Cortex of kidney (tissue), 1 donor: ENCODE measurements at places on chromosomes 7 and 10.

DNA sequence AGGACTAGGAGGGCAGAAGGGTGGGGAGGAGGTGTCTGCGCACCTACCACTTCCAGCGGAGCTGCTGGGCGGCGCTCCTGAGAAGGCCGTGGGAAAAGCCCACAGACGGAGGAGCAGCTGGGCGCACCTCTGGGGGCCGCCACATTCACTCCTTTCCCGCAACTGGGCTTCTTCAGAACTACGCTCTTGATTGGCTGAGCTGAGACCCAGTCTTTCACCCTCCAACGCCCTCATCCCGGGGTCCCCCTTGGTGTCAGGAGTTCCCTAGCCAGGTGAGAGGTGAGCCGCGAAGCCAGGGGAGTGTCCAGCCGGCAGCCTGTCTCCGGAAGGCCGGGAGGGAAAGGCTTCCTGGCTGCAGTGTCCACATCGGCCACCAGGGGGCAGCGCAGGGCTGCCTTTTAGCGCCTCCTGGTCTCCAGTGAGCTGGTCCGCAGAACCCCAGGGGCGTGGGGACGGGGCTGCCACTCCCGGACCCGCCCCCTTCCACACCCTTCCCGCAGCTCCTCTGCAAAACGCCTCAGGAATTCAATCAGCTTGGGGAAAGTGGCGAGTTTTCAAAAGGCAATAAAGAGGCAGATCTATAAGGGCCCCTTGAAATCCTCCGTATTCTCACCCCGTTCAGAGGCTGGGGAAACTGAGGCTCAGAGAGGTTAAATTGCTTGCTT is 98.8 kb downstream of the CHST15 start:
- DNase-seq: no peak

GRCh38 chr7:83161899-83162401 is 734 bp downstream of the PCLO start:
- DNase-seq: no peak

DNA sequence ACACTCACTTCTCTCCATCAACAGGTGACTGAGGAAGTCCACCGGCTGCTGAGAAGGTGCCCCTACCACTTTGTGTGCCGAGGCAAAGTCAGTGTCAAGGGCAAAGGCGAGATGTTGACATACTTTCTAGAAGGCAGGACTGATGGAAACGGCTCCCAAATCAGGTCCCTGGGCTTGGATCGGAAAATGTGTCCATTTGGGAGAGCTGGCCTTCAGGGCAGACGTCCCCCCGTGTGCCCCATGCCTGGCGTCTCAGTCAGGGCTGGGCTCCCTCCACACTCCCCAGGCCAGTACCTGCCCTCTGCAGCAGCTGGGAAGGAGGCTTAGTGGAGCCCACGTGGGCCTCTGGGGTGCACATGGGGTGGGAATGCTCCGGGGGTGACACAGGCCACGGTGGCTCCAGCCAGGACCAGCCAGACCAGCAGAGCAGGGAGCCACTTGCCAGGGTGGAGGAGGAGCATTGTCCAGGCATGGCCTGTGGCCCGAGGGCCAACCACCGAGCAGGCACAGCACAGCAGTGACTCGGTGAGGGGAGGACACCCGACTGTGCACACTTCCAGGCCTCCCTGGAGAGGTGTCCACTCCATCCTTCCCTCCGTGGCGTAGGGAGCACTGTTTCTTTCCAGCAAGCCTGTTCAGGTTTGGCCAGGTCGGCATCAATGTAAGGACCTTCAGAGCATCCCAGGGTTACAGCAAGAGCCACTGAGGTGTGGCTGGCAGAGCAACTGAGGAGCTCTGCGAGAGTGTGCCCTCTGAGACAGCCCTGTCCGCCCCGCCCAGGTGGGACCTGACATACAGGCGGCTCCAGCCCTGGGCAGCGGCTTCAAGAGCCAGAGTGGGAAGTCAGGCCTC is 139.7 kb downstream of the ADCY1 start:
- no peak for DNase-seq

DNA sequence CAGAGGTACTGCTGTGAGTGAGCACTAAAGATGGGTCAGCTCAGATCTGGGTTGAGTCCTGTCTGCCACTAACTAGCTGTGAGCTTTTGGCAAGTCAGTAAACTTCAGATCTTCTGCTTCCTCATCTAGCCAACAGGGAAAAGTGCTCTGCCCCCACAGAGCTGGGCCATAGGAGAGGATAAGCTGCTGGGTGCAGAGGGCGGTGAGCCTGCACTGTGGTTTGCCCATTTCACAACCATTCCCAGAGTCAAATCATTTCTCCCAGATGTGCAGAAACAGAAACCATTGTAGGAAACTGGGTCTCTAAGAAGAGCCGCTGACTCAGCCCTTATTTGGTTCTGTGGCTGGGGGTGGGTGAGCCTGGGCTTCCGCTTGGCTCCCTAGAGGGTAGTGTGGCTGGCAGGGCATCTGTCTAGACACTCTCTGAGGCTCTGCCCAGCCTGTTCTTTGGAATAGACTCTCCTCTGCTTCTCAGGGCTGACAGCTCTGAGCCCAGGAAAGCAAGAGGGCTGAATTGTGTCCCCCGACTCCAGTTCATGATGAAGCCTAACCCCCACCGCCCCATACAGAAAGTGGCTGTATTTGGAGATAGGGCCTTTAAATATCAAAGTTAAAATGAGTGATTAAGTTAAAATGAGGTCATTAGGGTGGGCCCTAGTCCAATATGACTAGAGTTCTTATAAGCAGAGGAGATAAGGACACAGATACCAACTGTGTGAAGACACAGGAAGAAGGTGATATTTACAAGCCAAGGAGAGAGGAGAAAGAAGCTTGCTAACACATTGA is 29.5 kb upstream of the ARHGAP22 start:
- DNase-seq: no peak

DNA sequence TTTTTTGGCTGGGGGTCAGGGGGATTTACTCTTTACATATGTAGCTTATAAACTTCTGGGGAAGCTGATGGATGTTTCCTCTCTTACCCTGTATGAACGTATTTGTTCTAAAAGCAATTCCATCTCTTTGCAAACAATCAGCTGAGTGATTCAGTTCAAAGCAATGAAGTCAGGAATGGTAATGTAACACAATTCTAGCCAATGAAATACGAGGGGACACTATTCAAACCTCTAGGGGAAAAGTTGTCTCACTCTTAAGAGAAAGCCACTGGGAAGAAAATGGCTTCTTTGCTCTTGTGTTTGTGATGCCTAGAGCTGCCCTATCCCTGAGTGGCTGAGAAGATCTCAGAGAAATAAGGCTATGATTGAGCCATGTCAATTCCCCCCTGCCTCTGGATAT is 134.8 kb upstream of the SEMA3C start:
- no peak for DNase-seq

- no peak for DNase-seq
Observed at GRCh38 chr7:99429756-99430155, 8.8 kb downstream of the PTCD1 start.

DNA sequence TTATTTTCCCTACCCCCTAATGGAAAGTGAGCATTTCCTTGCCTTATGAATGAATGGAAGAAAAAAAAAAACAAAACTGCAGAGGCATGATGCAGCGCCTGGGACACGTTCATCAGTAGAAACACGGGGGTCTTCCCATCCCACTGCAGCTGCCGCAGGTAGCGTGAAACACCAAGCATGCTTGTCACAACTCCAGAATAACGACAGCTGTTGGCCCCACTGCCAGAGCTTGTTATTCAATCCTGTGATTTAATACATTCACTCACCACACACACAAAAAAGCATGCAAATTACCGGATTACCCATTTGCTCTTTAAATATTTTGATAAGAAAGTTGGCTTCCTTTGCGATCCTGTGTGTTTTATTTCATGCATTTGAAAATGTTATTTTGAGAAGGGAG is 48.4 kb upstream of the GNA12 start:
- no peak for DNase-seq

- no peak for DNase-seq
Observed at GRCh38 chr10:77873536-77874380, 52.8 kb downstream of the DLG5 start.

DNA sequence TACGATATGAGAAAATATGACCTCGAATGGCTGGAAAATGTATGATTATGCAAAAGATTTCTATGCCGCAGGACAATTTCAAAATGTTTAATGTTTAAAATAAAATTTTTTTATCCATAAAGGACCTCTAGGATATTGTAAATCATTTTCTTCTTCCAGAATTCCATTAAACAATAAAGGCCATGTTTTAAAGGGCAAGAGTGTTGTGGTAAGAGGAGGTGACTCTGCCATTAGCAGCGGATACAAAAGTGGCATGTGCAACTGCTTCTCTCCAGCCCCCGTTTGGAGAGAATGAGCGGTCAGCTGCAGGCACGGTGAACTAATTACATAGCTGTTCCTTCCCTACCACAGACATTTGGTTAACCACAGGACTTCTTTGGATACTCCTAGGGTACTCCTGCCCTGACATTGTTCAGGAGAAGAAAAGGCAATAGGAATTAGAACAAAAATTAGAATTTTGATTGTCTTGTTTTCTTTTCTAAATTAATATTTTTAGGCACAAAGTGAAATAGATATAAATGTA is 63.8 kb downstream of the HBP1 start:
- DNase-seq: no peak

DNA sequence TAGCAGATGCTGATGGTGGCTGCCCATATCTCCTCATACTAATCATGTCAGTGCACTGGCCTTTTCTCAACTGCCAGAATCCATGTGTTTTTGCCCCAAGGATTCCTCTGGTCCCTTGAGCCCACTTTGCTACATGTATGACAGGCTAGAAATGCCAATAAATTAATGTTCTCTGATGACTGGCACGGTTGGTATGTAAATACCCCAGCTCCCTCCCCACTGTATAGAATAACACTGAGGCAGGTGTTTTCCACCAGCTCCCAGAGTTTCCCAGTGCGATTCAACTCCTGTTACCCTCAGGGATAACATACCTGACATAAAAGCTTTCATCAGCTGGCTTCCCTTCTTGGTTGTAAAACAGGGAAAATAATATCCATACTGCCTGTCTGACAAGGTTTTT is 9.0 kb upstream of the PLEKHS1 start:
- no peak for DNase-seq

DNA sequence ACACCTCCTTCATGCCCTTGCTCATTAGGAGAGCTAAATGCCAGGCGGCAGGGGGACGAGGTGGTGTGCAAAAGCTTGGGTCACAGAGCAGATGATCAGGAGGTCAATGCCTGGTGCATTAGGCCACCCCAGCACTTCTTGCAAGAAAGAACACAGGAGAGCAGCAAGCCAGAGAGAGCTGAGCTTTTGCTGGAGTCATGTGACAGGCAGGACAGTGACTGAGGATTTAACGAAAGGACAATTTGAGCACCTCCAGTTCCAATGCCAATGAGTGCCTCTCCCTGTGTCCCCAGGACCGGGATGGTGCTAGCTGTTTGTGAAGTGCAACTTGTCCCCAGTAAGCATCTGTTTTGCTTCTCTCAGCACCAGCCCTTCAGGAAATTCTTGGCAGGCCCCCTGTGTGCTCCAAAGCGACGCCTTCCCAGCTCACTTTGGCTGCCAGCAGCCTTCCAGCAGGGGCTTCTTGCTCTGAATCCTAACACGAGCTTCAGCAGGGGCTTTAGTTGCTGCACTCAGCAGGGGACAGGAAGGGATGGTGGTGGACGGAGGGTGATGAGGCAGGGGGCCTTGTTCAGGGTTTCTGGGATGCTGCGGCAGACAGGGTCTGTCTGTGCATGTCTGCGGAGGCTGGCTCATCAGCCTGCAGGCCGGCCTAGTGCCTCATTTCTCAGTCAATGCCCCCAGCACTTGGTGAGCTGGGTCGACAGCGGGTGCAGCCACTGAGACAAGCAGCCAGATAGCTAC is 368.1 kb downstream of the RPS24 start:
- no peak for DNase-seq

DNA sequence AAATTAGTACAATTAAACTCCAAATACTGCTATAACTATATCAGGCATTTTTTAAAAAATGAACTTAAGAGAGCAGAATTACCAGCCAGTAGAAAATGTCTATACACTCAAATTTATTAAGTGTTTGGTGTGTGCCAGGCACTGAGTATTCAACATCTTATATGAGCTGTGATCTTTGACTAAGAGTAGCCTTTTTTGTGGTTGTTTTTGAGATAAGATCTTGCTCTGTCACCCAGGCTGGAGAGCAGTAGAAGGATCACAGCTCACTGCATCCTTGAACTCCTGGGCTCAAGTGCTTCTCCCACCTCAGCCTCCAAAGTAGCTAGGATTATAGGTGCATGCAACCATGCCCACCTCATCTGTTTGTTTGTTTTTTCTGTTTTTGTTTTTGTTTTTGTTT is 102.5 kb upstream of the CELF2 start:
- DNase-seq: no peak

GRCh38 chr7:96300986-96301385 is 20.9 kb downstream of the SLC25A13 start:
- DNase-seq: no peak

GRCh38 chr10:61985715-61986114 is 84.2 kb downstream of the ARID5B start:
- no peak for DNase-seq

GRCh38 chr10:132582771-132583170 is 45.2 kb downstream of the INPP5A start:
- DNase-seq: no peak

GRCh38 chr10:133475425-133475734 is 21.6 kb downstream of the SCART1 start:
- no peak for DNase-seq

- no peak for DNase-seq
Observed at GRCh38 chr7:150428671-150429451, 21.6 kb upstream of the GIMAP8 start.

DNA sequence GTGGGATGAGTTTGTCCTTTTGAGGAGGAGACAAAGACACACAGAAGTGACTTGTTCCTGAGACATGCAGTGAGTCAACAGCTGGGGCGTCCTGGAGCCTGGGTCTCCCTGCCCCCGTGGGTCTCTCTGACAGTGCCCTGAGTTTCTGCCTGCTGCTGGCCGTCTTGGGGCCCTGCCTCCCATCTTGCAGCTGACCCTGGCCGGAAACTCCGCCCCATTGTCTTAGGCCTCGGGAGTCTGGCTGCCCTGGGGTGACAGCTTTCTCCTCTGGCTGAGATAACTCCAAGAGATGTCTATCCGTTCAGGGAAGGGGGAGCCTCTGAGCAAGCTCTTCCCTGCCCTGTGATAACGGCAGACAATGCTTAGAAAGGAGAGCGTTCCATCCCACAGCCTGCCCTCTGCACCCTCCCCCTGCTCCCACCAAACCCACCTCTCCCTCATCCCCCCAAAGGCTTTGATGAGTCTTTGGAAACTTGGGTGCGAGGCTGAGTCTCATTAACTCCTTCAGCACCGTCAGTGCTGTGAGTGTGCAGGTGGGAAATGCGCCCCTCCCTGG is 69.5 kb upstream of the PODXL start:
- DNase-seq: no peak

GRCh38 chr10:83023662-83024061 is 1115.6 kb upstream of the GHITM start:
- no peak for DNase-seq

GRCh38 chr10:88045656-88046415 is 182.4 kb downstream of the PTEN start:
- DNase-seq: no peak
